ENCODE measurements at places on chromosomes 11 and 22. TPM values are rescaled to one million over a fixed set of nuclear protein-coding genes. Genes with fewer than 3 reads are reported as not detected.

Gene SCGB1A1
- total RNA-seq = 1.3 TPM

Gene MS4A12
- total RNA-seq = not detected

Gene NXPE2
- total RNA-seq = 0.23 TPM

Gene TMEM138
- 25.0 TPM for total RNA-seq

Gene KCNJ11
- 18.8 TPM for total RNA-seq

DNA sequence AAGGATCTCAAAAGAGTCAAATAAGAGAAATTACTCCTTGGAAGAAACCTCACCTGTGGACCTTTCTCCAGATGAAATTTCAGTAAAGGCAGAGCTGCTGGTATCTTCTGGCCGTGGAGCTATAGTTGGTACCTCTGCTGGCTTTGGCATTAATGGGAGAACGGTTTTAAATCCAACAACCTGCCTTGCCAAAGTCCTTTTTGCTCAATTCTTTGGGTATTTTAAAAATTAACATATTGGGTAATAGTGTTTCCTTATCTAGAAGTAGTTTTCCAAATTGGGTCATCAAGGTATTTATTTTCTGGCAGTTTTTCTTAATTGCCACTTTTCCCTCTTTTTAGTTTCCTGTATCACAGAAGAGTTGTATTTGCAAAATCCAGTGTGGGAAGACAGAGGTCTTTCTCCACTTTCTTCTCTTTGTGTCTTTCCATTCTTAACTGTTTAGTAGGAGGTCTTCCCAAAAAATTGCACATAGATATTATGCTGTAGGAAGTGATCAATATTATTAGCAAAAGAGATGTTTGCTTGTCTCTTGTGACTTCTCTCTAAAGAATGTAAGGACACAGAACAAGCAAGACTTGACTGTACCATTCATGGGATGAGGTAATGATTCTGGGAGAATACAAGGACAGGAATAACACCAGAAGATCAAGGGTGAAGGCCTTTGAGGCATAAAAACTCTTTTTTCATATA lies at the start of gene SAA4:
Gene SAA4, minus strand, starts transcription at position 139 of the 693 bp plus-strand sequence. CDS start 876 bp downstream, outside the sequence.
- no peak for DNase-seq

- DNase-seq = no peak
These were observed 140.2 kb upstream of the SESN3 start for GRCh38 chr11:95371153-95371552.

- DNase-seq = no peak
These were observed 29.9 kb downstream of the NLRP14 start for GRCh38 chr11:7050191-7050590.

DNA sequence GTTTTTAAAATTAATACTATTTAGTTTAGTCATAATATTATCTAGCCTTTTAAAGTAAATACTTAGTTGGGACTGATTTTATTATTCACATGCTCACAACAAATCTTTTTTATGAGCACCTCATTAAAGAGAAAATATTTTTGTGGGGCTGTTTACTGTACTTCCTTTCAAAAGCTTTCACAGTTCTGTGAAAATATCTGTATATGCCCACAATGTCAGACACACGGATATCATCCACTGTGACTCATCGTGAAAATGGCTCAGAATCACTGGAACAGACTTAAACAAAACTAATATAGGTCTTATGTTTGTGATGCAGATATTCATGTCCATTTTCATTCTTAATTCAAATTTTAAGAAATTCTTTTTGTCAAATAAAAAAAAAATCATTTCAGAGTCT lies 305.2 kb downstream of the RAB38 start:
- DNase-seq = no peak

DNA sequence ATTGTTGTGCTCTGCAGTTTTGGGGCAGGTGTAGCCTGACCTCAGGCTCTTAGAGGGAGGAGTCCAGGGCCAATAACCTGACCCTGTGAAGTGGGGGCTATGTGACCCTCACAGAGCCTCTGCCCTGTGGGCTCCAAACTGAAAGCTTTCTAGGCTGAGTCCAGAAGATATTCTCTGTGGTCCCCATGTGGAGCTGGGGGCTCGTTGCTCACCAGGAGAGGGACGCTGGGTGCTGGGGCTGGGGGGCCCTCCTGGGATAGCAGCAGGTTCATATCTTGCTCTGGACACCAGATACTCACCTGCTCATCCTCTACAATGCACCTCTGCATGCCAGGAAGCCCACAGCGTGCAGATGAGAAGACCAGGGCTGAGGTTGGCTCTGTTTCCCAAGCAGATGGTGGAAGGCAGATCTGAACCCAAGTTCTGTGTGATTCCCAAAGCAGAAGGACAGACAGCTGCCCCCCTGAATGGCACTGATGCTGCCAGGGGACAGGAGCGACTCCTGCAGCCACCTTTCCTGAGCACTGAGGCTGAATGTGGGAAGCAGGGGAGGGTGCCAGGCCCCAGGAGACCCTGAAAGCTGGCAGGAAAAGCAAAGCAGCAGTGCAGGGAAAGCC lies 1022.0 kb downstream of the TBC1D22A start:
- DNase-seq = no peak

GRCh38 chr11:9091044-9091922 lies at the start of gene SCUBE2:
TSS of gene SCUBE2 (minus strand) at chr11:9091599. CDS start at chr11:9091528, 71 bp downstream.
- DNase-seq = no peak

DNA sequence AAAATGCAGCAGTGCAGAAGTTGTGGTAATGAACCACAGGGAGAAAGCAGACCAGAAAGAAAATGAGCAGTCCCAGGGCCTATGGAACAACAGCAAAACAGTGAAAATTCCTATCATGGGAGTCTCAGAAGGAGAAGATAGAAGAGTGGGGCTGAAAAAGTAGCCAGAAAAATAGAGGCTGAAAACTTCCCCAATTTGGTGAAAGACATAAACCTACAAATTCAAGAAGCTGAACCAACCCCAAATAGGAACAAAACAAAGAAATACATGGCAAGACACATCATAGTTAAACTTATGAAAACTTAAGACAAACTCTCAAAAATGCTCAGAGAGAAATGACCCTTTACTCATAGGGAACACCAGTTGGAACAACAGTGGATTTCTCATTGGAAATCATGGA lies 11.4 kb downstream of the FGF19 start:
- no peak for DNase-seq

- no peak for DNase-seq
These were observed 22.1 kb downstream of the AP2A2 start for GRCh38 chr11:947744-948143.

GRCh38 chr11:129373489-129373953 lies 2.1 kb upstream of the BARX2 start:
- DNase-seq = no peak

DNA sequence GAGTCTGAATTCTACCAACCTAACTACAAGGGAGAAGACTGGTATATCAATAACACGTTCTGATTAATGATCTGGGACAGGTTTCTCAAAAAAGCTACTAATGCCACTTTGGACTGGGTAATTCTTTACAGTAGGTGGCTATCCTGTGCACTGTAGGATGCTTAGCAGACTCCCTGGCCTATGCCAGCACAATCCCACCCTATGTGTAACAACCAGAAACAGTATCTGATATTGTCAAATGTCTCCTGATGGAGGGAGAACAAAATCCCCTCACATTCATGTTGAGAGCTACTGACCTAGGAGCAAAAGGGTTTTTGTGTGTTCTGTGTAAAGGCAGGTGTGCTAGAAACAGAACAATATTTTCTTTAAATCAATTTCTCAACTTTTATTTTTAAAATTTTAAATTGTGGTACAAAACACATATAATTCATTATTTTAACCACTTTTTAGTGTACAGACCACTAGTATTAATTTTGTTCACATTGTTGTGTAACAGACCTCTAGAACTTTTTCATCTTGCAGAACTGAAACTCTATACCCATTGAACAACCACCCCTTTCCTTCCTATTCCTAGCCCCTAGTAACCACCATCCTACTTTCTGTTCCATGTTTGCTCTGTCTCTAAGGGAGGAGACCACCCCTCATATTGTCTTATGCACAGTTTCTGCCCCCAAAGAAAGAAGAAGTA lies 2.1 kb upstream of the MS4A6A start:
- DNase-seq = no peak

GRCh38 chr11:64996710-64997380 lies at the start of gene BATF2:
TSS of gene BATF2 (minus strand) at chr11:64996971. CDS start at chr11:64996914, 57 bp downstream.
- DNase-seq = no peak

DNA sequence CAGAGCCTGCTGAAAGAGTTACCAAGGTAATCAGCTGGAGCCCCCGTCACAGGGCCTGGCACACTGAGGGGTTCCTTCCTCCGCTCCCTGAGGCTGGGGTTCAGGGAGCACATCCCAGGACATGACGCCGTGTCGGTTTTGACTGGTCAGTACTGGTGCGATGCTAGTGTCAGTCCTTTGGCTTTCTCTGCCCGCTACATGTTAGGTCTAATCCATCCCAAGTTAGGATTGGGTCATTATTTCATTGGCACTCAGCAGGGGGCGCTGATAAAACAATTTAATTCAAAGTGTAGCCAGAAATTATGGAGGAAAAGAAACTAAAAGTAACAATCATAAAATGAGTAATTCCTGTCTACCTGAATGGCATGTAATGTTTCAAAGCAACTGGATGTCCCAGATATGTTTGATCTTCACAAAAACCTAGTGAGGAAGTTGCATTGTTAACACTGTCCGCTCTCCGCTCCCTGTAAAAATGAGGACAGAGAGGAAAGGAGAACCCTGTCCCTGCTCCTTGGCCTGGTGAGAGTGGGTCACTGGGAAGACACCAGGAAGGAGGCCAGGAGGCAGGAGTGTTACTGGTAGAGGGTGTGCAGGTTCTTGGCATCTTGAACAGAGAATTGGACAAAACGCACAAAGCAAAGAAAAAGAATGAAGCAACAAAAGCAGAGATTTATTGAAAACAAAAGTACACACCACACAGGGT lies 27.1 kb downstream of the TSKU start:
- no peak for DNase-seq
